ENCODE measurements at places on chromosomes 11 and 22.

DNA sequence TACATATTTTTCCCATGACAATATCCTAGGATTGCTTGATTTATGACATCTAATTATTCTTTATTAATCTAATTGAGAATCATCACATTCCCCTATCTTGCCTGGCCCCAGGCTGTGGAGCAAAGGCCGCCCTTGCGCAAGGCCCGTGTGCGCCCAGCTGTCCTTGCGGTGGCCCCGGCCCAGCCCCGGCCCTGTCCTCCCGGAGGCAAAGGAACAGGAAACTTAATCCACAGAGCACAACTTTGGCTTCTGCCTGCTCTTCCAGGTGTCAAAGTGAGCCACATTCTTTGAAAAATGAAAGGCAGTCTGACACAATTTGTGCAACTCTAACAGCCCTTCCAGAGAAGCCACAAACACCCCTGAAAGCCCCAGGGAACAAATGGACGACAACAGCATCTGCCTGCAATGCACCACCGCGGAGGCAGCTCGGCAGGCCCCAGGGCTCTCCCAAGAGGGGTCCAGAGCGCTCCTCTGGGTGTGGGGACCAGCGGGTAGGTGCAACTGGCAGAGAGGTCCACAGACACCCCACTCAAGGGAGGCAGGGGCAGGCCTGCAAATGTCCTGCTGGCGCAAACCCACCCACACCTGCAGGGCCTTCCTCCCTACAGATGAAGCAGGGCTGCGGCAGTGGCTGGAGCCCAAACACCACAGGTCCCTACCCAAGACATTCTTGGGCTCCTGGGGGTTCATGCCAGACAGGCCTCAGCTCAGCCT is 30.3 kb downstream of the GNB1L start:
- no peak for DNase-seq

DNA sequence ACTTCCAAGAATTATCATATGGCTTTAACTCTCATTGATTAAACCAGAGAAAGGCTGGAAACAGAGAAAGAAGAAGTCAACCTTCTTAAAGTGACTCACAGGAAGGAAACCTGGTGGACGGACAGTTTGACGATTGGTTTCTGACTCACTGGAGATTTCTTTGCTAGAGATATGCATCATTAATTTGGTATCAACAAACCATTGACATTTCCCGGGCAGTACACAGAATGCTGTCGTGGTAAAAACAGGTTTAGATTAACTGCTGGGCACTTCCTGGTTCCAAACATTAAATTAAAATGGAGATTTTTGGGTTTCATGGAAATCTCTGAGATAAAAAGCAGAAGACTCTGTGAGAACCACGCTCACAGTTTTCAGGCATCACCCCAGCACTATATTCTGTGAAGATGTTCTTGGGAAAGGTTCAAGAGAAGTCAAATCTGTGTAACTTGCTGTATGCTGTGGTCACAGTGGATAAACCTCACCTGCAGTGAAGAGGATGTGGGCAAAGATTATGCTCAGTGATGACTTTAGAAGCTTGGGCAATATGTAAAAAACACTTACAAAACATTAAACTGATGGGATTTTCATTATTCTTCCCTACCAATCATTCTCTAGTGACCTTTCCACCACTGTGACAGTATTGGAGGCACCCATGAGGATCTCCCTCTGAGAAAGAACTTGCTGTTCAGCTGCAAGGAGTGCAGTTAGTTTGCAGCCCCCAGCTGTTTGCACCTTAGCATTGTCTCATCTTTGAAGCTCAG is 61.1 kb upstream of the CD44 start:
- no peak for DNase-seq

- DNase-seq = no peak
Measured at GRCh38 chr22:25641650-25642049, 77.2 kb downstream of the GRK3 start.

- DNase-seq = no peak
Measured at GRCh38 chr11:116948391-116948790, 111.0 kb upstream of the APOA1 start.

DNA sequence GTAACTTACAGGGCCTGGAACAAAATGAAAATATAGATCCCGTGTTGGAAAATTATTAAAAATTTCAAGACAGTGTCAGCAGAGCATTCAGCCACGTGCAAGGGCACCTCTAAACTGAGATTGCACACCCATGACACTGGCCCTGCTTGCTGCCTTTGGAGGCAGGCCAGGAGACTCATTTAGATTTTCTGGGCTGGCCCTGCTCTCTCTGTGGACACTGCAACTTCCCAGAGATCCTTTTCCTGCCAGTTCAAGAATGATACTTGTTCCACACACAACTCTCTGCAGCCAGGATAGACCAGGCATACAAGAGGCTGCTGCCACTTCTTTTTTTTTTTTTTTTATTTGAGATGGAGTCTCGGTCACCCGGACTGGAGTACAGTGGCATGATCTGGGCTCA is 56.7 kb upstream of the PTPRJ start:
- no peak for DNase-seq

DNA sequence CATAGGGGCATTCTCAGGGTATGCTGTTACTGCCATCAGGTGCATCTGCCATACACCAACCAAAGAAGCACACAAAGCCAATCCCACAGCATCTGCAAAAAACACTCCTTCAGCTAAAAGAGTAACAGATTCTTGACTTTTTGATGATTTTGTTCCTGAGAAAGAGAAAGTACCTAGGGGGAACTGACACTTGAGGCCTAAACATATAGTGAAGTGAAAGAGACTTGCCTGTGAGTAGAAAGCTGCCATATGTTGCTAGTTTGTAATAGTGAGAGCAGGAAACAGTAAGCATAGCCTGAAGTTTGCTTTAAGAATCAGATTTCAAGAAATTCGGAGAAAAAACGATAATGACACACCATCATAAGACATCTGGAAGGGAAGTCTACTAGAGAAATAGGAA is 97.9 kb upstream of the CTSC start:
- no peak for DNase-seq

DNA sequence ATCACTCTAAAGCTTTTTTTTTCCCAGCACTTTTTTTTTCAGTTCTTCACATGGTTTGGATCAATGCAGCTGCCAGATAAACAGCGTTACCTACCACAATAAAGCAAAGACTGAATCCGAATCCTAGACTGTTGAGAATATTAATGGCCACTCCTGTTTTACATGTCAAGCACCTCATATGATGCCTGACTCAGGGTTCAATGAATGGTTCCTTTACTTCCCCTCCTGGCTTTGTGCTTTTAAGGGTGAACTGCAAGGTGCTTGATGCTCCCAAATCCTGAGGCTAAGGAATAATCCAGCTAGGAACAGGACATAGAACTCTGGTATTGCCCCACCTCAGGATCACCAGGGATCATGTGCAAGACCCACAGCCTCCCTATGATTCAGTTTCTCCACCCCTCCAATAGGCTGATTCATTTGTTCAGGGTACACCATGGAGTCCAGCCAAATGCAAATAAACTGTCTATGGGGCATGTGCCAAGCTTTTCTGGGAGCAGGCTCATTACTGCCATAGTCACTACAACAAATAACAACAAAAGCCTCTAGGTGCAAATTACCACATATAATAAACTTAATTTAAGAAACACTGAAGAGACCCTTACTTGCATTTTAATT is 104.3 kb downstream of the GAB2 start:
- DNase-seq = no peak

DNA sequence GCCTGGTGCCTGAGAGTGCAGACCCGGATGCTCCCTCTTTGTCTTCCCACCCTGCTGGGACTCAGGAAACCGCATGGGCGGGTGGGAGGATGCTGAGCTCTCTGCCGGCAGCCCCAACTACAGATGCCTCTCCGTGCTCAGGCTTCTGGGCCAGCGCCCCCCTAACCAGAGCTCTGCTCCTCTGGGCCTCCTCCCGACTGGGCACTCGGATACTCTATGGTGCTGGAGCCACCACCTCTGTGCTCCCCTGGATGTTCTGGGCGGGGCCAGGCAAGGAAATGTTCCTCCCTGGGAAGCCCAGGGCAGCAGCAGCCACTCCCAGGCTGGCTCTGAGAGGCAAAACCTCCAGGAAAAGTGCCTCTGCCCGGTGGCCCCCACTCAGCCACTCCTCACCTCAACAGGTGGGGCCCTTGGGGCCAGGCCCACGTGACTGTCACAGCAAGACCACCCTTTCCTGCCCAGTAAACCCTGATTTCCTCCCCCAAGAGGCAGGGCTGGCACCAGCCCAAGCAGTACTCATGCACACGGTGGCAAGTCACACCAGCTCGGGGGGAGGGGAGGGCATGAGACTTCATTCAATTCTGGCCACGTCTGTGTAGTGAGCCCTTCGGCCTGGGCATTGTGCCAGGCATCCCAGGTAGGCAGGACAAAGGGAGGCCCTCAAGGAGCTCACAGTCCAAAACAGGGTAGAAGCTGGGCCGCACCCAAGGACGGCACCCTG is 54.7 kb upstream of the TCF20 start:
- no peak for DNase-seq

DNA sequence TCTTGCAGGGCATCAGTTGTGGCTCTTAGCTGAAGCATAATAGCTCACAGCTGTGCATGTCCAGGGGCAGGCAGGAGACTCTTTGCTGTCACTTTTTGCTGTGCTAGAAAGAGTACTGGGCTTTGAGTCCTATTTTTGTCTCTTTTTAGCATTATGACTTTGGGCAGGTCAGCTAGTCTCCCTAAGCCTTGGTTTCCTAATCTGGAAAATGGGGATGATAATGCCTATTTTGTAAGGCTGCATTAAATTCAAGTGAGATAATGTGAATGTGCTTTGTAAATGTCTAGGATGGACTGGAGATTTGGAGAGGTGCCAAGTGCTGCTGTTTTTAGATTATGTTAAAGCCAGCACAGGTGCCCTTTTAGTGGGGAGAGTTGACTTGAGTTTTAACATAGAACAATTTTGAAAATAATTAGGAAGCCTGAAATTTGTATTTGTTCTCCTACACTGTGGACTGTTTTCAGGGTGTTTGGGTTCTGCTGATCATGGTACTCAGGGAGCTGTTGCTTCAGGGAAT is 19.1 kb downstream of the CABIN1 start:
- DNase-seq = no peak

DNA sequence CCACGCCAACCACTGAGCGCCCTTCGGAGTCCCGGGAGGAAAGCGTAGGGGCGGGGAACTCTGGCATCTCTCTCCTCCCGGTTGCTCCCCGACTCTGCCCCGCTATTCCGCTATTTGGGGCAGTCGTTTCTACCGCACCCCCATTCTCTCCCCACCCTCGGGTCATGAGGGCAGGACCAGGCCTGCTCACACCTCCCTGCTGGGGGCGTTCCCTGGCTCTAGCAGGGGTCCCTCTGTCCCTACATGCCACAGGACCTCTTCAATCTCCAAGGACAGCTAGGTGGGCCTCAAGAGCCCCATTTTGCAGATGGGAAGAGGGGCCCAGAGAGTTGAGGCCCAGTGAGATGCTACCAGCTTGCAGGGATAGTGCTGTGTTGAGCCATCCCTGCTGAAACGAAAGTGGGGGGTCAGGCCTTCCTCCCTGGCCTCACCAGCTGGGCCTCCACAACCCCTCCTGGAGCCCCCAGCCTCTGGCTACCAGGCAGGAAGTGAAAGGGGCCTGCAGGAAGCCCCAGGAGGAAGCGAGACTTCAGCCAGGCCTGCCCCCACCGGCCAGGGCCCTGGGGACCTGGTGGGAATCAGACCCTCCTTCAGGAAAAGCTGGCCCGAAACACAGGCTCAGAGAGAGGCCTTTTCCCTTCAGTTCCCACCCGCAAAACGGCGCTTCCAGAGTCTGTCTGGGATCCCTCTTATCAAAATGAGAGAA is 5.5 kb upstream of the SHISA8 start:
- DNase-seq = no peak

DNA sequence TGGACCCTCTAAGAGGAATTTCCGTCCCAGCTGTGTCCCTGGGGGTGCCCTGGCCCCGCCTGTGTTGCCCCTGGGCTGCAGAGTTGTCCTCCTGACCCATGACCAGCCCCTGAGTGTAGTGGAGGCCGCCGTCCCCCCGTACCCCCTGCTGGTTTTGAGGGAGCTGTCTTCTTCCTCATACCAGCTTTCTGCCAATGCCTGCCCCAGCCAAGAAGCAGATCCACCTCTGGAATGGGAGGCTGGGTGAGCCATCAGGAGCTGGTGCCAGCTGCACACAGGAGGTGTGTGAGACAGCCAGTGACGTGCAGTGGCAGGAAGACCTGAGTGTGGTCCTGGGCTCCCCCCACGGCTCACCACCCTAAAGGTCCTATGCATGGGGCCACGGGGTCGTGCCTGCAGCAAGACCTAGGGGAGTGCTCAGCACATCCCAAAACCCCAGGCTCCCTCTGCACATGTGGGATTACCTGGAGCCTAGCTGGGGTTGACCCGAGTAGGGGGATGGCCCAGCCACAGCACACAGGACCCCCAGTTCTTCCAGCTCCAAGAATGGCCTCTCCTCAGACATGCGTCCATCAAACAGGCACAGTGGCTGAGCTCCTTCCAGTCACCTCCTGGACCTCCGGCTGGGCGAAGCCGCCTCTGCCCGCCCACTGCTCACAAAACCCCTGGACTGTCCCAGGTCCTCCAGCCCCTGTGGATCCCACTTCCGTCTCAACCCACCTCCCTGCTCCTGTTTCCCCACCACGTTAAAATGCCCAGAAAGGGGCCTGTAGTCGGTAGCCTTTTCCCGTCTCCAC is 647.6 kb downstream of the BRD1 start:
- no peak for DNase-seq

DNA sequence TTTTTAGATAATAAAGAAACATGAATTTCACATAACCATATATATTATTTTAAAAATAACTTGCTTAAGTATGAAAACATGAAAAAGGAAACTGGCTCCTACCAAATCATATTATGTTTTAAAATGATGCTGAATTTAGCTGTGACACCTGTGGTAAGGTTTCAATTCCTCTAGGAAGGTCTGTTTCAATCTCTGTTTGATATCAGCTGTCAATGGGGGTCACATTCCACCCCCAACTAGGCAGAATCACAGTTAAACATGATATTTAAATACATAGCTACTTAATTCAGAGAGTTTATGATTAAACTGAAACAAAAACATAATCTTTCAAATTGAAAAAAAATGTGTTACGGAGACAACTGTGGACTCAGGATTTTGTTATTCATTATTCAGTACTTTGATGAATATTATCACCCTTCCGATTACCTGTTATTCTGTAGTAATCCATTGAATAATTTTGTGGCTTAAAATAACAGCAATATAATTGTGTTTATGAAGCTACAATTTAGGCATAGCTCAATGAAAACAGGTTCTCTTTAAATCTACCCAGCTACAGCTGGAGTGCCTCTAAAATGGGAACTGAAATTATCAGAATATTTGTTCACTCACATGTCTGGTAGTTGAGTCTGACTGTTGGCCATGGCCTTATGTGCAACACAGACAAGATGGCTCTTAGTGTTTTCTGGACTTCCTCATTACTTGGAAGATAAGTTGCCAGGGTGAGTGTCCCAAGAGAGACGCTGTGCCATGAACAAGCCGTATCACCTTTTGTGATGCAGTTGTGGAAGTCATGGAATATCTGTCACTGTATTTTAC is 244.6 kb upstream of the ANO3 start:
- DNase-seq = no peak

DNA sequence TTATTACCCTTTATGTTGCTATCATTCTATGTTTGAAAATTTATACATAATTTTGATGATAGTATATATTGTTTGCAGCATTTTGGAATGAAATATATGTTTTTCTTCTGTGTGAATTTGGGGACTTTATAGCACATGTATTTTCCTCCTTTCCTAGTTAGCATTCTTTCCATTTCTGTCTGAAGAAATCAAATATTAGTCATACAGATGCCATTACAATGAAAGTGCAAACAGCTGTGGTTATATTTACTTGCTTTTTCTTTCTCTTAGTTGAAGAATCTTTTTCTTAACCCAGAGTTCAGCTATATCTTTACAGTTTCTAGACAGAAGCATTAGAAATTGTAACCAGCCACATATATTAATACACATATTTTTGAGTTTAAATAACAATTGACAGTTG is 753.1 kb upstream of the ARHGAP42 start:
- DNase-seq = no peak

GRCh38 chr11:35390737-35391682 is 28.3 kb downstream of the SLC1A2 start:
- no peak for DNase-seq

All from brain pericyte (primary cell).